ENCODE measurements at places on chromosomes 13 and 19.

DNA sequence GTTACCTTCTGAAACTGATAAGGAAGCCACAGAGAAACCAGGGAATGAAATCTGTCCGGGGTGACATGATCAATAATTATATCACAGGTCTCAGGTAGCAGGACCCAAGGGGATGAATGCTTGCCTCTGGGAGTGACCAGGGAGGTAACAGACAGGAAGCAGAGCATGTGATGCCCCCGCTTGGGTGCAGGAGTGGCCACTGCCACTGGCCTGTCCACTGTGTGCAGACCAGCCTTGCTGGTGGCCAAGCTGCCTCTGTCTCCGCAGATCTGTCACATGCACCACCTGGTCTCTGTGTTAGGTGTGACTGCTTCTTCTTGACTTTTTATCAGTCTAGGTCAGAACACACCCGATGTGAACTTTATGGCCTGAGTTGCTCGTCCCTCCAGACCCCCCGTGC, 71.8 kb downstream of the PEPD start:
- no peak for DNase-seq

DNA sequence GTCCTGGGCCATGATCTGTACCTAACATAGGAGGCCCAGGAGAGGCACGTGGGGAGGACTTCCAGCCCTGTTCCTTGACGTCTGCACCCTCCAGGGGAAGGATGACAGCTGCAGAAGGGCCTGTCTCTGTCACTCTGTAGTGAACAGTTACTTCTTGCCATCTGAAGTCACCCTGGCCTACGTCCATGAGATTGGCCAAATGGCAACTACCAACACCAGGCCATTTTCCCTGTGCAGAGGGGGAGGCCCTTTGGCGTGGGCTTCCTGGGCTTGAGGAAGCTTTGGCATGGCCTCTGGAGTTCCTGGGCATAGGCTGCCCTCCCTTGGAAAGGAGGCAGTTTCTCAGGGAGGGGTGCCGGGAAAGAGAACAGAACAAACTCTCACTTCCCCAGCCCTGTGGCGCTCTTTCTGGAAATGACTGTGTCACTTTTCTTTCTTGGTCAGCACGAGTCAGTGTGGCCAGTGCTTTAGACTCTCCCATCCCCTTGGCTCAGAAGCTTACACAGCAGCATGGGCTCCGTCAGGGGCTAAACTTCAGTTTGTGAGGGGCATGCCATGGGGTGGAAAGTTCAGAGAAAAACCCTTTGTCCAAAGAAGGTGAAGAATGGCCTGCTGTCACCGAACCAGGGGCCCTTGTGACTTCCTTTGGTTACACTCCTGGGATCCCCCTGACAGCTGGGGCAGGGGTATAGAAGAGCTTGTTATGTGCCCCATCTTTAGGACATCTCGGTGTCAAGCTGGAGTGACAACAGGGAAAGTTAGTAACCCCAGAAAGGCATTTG, 5.3 kb downstream of the CARM1 start:
- no peak for DNase-seq

GRCh38 chr19:39983695-39984300, 12.8 kb downstream of the PSMC4 start:
- no peak for DNase-seq

GRCh38 chr13:30119476-30119875, 187.9 kb downstream of the KATNAL1 start:
- peak; percentile 94 for DNase-seq

DNA sequence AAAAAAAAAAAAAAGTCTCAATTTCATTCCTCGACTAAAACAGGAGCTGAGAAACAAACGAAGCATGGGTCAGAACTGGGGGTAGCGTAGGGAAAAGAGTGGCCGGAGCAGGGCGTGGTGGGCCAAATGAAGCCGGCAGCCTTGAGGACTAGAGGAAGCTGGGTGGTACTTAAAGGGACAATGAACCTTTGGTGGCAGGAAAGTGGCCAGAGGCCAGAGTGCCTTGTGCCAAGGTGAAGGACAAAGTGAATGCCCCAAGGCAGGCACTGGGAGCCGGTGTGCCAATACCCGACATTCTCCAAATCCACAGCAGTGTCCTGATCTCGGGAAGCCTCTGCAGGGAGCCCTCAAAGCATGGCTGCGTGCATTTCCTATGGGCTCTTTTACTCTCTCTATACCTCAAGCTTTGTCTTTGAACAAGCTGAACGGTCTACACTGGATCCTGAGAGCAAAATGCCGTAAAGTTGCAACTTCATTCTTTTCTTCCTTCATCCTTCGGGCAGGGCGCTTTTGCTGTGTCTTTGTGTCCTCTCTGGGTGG, 195.0 kb upstream of the KL start:
- no peak for DNase-seq

DNA sequence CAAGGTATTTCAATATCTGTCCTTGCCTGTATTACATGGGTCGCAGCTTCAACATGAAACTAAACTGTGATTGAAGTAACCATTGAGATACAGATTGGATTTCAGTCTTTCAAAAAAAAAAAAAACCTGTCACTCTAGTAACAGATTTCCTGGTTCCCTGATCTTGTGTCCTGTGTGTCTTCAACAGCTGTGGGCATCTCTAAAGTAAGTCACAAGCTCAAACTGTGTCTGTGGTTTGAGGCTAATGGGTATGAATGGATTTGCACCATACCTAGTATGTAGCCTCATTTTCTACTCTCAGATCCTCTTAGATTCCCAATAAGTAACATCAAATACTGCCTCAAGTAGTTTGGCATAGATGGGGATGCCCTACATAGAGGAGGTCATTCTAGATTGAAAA, 300.1 kb downstream of the COG6 start:
- DNase-seq: no peak

GRCh38 chr13:39374741-39375189, 228.2 kb downstream of the LHFPL6 start:
- DNase-seq: peak; percentile 26

GRCh38 chr13:18944501-18945068, 237.0 kb downstream of the TUBA3C start:
- DNase-seq: no peak

- DNase-seq: peak; percentile 81
Measured at GRCh38 chr19:48290401-48290770, 20.5 kb downstream of the ZNF114 start.

GRCh38 chr13:75704194-75704926, 68.2 kb downstream of the LMO7 start:
- DNase-seq: peak; percentile 71

- no peak for DNase-seq
Measured at GRCh38 chr19:47141695-47142094, 11.1 kb downstream of the SAE1 start.

DNA sequence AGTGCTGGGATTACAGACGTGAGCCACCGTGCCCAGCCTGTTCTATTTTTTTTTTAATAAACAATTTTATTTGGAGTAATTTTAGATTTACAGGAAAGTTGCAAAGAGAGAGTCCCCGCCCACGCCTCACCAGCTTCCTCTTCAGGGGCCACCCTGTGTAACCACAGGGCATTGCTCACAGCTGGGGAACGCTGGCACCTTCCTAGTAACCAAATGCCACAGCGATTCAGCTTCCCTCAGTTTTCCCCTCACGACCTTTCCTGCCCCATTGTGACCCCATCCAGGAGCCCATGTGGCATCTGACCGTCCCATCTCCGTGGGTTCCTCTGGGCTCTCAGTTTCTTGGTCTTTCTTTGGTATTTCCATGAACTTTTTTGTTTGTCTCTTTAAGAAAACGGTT, 83.9 kb downstream of the GNG7 start:
- DNase-seq: peak; percentile 65

- DNase-seq: no peak
Measured at GRCh38 chr19:17965370-17966128, 1.4 kb upstream of the KCNN1 start.

DNA sequence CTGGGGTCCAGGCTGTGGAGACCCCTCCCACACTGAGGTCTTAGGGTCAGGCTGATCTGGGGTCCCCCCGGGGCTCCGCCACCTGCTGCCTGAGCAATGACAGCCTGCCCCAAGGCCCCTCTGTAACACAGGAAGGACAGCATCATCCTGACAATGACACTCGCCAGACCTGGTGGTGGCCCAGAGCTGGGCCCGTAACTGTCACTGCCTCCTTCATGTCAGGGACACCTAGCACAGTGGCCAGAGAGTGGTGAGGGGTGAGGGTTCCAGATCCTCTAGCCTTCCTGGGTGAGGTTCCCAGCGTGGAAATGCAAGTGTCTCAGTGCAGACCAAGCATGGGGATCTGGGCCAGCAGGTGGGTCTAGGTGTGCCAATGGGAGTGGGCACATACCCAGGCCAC, 27.8 kb downstream of the OPA3 start:
- no peak for DNase-seq

DNA sequence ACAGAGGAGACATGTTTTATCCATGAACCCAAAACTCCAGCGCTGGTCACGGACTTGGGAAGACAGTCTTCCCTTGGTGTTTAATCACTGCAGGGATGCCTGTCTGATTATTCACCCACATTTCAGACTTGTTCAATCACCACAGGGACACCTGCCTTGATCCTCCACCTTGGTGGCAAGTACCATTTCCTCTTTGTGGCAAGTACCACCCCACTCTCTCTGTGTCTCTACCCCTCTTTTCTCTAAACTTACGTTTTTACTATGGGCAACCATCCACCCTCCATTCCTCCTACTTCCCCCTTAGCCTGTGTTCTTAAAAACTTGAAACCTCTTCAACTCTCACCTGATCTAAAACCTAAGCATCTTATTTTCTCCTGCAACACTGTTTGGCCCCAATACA, 16.8 kb downstream of the ZNF83 start:
- no peak for DNase-seq

DNA sequence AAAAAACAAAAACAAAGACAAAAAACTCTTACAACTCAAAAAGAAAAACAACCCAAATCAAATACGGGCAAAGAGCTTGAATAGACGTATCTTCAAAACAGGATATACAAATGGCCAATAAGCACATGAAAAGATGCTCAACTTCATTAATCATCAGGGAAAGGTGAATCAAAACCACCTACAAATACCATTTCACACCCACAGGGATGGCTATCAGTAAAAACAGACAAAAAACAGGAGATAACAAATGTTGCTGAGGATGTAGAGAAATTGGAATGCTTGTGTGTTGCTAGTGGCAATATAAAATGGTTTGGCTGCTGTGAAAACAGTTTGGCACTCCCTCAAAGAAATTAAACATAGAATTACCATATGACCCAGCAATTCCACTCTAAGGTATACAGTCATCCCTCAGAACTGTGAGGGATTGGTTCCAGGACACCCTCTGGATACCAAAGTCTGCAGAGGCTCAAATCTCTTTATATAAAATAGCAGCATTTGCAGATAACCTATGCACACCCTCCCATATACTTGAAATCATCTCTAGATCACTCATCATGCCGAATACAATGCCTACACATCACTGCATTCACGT, 29.7 kb downstream of the MLLT1 start:
- peak; percentile 65 for DNase-seq

- DNase-seq: no peak
Measured at GRCh38 chr13:113431171-113431570, 22.1 kb downstream of the ADPRHL1 start.

- DNase-seq: no peak
Measured at GRCh38 chr13:100581504-100581903, 7.1 kb downstream of the GGACT start.

GRCh38 chr13:23979361-23980159, 82.3 kb upstream of the C1QTNF9B start:
- DNase-seq: peak; percentile 88

- peak; percentile 24 for DNase-seq
Measured at GRCh38 chr13:64154514-64154913, 2738.9 kb upstream of the PCDH20 start.

DNA sequence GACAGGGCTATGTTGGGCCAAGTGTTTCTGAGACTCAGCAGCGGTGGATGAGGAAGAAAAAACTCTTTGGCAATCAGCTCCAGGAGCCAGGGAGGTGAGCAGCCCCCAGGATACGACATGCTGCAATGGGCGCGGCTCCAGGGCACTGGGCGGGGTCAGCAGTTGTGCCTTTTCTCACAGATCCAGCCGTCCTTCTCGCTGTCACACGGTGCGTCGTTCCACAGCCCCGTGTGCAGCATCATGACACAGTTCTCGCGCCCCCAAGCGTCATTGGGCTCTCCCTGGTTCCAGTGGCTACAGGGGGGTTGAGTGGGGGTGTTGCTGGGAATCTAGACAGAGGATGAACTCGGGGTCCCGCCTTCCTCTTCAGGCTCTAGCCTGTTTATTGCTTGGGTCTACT, 2.7 kb downstream of the CLEC4G start:
- no peak for DNase-seq

DNA sequence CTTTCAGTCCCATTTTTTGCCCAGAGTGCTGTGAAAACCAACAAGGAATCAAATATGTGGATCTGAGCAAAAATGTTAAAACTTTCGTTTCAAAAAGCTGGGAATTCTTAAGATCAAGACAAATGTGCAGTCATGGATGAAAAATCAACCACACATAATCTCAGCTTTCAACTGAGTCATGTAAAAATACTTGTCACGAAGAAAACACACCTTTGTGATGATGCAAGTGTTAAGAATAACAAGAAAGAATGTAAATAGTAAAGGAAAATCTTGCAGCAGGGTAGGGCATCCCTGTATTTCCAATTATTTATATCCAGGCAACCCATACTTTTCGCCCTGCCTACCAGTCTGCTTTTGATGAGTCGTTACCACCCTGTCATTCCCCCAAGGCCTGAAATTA, 27.4 kb upstream of the DCLK1 start:
- no peak for DNase-seq

- no peak for DNase-seq
Measured at GRCh38 chr13:103516015-103516795, 450.0 kb upstream of the SLC10A2 start.

DNA sequence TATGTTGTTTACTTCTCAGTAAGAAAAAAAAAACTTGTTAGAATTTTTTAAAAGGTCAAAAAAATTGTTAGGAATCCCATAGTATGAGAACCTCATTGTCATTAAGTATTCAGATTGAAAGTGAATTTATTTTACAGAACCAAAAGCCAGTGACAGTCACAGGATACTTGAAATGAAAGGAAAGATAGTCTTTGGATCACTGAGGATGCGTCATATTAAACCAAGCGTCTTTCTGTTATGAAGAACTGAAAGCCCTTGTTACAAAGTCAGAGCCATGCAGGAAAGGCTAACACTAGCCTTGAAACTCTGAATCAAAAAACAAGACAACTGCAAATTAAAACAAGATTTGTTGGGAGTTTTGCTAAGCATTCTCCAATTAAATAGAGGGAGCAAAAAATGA, 1348.0 kb upstream of the SLC10A2 start:
- no peak for DNase-seq

DNA sequence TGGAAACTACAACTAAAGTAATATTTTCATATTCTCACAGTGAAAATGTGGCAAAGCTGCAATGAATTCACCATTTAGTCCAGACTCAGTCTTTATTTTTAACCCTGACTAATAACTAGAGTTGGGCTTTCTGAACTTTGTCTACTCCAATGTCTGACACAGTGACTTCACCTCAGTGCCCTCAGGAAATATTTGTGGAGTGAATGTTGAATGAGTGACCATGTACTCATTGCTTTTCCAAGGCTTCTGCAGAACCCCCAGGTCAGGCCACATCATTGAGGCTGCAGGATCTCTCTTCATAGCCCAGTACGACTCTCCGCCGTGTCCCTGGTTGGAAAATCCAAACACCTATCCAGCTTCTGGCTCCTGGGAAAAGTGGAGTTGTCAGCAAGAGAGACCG, 1.8 kb downstream of the ZNF175 start:
- peak; percentile 92 for DNase-seq

GRCh38 chr19:53057904-53058580, 13.5 kb downstream of the ERVV-2 start:
- peak; percentile 41 for DNase-seq
